Stimulated activated CD4-positive, alpha-beta T cell treated with anti-CD3 and anti-CD28 coated beads, TNF-alpha, amount 100 ng/mL, for 1 hour (primary cell): ENCODE measurements at places on chromosomes 2 and 18.

- DNase-seq, result no peak
These were observed 260.6 kb downstream of the PRKCE start for GRCh38 chr2:45912109-45912508.

DNA sequence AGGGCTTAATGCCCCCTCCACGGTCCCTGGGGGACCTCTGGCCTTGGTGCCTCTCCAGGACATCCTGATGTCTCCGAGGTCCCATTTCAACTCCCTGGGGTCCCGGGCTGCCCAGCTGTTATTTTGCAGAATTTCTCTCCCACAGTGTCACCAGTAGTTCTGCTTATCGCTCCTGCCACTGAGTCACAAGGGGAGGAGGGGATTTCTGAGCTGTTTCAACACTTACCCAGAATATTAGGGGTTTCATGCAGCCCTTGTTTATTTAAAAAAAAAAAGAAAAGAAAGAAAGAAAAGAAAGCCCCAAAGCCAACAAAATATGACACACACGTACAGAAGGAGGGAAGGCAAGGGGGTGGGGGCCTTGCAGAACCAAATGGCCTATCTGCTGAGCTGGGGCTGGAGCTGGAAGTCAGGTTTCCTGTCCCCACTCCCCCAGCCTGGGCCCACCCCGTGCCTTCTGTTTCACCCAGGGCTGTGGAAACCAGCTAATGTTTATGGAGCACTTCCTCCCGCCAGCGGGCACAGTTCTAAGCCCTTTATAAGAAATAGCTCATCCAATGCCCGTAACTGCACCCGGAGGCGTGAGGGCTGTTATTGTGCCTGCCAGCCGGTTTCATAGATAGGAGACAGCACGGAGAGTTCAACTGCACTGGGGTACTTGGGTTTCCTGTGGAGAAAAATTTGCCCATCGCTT lies 8.4 kb upstream of the ARID5A start:
- DNase-seq, result no peak

DNA sequence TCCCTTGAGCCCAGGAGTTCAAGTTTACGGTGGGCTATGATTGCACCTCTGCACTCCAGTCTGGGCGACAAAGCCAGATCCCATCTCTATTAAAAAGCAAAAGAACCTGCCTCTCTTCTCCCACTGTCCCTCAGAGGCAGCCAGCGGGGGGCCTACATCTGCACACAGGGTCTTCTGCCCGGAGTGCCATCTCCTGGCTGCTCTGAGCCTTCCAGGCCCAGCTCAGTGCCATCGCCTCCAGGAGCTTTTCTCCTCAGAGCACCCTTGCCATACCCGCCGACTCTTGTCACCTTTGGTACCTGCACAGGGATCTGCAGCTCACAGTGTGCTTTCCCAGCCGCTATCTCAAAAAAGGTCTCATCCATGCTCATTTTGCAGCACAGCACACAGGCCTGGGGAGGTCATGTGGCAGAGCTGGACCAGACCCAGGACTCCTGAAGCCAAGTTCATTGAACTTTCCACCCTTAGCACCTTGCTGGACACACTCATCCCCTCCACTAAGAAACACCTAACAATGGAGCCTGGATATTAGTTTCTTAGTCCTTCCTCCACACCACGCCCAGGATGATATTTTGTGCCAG lies 186.3 kb downstream of the HAUS1 start:
- DNase-seq, result no peak

GRCh38 chr2:98908931-98909316 lies 27.1 kb downstream of the CRACDL start:
- DNase-seq, result no peak

DNA sequence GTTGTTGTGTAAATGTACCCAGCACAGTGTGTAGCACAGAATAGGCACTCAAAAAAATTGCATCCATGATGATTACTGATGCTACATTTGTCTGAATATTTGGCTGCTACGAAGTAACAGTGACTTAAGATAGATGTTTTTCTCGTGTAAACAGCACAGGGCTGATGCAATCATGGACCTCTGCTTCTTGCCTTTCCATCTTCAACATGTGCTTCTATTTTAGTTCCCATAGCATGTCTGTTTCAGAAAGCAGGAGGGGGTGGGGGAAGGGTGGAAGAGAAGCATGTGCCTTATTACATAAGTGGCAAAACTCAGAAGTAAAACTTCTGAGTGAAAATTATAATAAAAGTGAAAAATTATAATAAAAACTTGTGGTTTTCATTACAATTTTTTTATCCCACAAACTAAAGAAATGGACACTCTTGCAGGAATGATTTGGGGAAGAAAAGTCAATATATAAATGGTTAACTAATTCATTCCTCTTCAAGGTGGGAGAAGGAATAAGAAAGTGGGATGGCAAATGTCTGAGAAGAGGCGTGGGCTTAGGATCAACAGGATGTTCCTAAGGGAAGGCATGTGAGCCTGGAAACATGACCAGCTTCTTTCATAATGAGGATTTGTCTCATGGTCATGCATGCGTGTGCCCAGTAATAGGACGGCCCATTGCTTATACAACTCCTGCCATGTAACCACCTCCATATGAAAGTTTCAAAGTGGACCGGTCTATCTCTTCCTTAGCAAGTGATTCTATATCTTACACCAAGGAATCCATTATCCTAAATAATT lies 27.2 kb downstream of the CCBE1 start:
- DNase-seq, result no peak

DNA sequence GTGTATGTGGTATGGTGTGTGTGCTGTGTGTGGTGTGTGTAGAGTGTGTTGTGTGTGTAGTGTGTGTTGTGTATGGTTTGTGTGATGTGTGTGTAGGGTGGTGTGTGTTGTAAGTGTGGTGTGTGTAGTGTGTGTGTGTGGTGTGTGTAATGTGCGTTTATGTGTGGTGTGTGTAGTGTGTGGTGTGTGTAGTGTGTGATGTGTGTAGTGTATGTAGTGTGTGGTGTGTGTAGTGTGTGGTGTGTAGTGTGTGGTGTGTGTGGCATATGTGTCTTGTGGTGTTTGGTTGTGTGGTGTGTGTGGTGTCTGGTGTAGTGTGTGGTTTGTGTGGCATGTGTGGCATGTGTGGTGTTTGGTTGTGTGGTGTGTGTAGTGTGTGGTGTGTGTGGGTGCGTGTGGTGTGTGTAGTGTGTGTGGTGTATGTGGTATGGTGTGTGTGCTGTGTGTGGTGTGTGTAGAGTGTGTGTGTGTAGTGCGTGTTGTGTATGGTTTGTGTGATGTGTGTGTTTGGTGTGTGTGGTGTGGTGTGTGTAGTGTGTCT lies 4.0 kb upstream of the RTP5 start:
- no peak for DNase-seq

DNA sequence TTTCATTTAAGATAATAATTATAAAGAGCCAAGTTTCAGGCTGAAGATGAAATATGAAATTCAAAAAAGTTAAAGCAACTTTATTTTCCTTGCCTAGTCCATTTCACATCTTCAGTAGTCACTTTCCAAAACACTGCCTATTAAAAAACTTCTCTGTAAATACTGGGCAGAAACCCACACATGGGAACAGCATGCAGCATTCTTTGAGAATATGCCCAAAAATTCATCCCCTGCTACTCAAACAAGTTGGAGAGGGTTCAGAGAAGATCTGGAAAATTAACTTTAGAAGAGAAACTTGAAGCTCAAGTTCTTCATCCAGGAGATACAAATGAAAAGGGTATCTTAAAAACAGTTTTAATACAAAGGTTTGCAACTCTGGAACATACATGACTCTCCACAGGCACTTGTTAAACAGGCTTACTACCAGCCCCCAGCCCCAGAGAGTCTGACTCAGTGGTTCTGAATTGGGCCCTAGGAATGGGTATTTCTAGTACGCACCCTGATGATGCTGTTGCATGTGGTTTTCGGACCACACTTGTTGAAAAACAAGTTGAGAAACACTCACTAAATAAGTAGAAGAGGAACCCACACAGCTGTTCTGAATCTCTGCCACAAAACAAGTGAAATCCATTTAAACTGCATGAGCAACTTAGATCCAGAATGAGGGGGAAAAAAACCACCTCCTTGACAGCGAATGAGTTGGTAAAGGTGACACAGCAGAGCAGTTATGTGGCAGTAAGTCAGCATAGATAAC lies 329.1 kb downstream of the SATB2 start:
- no peak for DNase-seq
